PC-3 (cell line): ENCODE measurements at places on chromosomes 4 and X.

DNA sequence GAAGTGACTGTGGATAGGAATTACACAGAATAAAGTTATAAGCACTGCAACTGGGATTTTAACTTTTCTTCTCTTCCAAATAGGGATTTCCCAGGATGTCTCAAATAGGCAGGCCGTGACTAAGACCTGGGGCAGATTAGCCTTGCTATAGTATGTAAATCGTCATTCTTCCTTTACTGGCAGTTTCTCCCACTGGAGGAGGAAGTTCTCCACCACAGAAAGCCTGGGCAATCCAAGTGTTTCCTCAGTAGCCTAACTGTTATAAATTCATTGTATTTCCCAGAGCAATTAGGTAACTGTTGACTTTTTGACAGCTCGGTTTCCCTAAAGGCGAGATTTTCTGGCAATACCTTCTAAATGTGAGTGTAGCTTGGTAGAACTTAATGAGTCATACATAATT lies at the start of gene TNIP3:
Gene TNIP3, minus strand, starts transcription at position 31 of the 400 bp plus-strand sequence. CDS start 196 bp downstream, outside the sequence.
- DNase-seq: peak; percentile 5

GRCh38 chr4:183798301-183799253 lies 106.5 kb upstream of the STOX2 start:
- DNase-seq: no peak

- peak; percentile 52 for DNase-seq
These were observed 632 bp upstream of the PCDH7 start for GRCh38 chr4:30719454-30720020.

DNA sequence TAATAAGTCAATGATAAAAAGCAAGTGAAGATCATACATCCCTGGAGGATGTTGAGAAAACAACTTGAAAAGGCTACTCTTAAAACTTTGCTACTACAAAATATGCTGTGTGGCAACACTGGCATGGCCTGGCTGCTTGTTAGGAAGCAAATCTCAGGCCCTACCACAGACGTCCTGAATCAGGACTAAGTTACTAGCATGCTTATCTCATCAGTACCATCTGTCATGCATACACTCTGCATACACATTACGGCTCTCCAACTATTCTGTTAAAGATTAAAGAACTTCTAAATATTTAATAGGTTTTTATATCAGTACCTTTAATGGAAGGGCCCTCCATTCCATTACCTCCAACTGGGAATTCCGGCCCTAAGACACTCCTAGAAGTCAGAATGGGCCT lies 8.2 kb downstream of the PAPSS1 start:
- no peak for DNase-seq

DNA sequence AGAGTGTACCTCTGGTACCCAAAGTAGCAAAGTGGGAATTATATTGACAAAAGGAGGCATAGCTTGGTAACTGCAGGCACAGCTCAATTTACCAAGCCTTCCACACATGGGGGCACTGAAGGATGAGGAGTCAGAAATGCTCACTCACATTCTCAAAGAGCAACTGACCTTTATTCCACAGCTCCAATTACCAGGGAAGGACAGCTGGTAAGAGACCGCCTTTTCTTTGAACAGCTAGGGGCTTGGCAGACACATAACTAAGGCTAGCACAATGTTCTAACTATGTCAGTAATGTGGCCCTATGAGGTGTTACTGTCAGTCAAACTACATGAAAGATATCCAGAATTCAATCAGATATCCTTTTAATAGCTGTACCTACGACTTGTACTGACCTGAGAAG lies 20.5 kb upstream of the STS start:
- DNase-seq: no peak

DNA sequence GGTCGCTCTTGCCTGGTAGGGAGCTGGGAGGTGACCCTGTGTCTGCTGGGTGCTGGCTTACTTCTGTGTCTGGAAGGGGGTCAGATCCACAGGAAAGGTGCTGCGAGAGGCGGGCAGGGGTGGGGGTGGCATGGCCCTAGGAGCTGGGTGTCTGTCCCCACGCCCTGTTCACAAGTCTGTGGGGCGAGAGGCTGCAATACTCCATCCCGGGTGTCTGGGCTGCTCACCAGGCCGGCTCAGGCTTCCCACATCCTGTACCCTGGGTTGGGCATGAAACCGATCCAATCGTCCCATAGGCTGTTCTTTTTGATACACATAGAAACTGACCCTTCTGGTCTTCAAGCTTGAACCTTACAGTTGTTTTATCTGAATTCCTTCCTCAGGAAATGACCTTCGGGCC lies 993 bp upstream of the CTAG2 start:
- DNase-seq: no peak

- peak; percentile 2 for DNase-seq
These were observed 19.7 kb upstream of the SOX3 start for GRCh38 chrX:140524556-140524955.

DNA sequence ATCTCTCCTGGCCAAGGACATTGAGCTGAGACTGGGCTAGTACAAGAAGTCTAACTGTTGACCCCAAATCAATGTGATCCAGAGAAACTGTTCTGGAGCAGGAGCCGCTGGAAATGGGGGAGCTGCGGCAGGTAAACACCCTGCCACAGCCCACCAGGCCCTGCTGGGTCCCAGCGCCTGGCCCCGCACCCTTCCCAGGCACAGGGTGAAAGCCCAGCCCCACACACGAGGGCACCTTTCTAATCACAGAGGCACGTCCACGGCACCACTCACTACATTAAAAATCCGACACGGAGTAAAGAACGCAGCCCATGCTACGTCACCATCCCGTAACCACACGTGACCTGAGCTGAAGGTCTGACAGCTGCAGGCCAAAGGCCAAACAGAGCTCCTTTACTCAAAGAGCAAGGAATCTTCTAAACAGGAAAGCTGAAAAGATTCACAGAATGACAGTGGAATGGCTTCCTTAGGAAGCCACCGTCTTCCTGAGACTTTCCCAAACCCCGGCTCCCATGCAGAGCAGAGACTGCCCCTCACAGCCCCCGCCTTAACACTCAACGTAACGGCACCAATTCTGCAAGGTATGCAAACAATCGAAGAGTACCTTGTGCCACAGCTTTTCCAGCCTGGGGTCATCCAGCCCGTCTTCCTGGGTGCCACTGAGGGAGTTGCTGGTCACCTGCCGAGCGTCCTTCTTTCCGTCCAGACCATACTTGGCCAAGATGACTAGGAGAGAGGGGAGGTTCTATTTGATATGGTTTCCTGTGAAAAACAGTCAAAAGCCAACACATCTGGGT lies 12.6 kb downstream of the LRPAP1 start:
- no peak for DNase-seq

DNA sequence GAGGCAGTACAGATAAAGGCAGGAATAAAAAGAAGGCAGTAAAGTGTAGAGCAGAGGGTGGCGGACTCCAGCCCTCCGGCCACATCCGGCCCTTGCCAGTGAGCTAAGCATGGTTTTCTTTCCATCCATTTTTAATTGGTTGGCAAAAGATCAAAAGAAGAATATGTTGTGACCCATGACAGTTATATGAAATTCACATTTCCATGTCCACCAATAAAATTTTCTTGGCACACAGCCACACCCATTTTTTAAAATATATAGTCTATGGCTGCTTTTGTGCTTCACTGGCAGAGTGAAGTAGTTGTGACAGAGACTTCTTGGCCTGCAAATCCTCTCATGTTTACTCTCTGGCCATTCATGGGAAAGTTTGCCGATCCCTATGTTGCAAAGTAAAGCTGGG lies 29.8 kb downstream of the SLC9A6 start:
- DNase-seq: no peak

DNA sequence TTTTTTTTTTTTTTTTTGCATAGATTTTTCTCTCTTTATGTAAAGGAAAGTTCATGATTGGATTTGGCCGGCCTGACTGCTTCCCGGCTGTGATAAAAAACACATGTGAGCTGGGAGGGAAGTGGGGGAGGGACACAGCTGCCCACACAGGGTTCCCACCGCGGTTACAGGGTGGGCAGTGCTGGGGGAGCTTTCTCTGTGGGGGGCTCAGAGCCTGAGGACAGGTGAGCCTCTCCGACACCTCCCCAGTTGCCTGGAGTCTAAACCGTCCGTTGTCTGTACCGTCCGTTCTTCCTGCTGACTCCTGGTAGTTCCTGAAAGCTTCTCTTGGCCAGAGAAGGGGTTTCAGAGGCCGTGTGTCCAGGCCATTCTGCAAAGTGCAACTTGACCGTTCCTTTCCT lies 21.8 kb downstream of the SHOX start:
- no peak for DNase-seq

GRCh38 chr4:118351851-118352827 lies 664 bp downstream of the PRSS12 start:
- no peak for DNase-seq

GRCh38 chrX:53018627-53019026 lies 30.0 kb upstream of the GPR173 start:
- DNase-seq: peak; percentile 12

- no peak for DNase-seq
These were observed 20.6 kb downstream of the F8 start for GRCh38 chrX:155001873-155002272.

- no peak for DNase-seq
These were observed 640.7 kb upstream of the AGA start for GRCh38 chr4:178082906-178083305.

- DNase-seq: no peak
These were observed 54.0 kb upstream of the LDB2 start for GRCh38 chr4:16952462-16952871.

GRCh38 chrX:9807355-9808182 lies 21.3 kb downstream of the SHROOM2 start:
- DNase-seq: no peak

DNA sequence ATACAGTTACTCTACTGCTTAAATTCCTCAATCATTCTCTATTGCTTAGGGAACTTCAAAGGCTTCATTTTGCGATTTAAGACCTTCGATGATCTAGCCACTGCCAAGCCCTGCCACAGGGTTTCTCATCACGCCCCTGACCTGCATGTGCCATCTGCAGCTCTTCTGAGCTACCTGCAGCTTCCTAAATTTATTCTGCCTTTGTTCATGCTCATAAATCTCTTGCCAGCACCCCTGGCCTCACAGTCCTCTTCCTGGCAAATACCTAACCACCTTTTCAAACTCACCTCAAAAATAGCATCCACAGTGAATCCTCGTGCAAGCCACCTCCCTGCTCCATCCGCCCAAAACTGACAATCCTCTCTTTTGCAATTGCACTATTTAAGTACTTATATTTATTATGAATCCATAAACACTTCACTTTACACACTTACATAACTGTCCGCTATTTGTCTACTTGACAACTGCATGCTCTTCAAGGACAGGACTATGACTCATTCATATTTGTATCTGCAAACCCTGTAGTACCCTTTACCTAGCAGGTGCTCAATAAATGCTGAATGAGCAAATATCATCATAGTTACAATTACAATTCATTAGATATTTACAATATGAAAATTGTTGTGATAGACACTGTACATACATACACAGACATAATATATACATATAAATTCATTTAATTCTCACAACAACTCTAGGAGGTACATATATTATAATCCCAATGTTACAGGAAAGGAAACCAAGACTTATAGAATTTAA lies 280.0 kb upstream of the RASGEF1B start:
- DNase-seq: no peak

DNA sequence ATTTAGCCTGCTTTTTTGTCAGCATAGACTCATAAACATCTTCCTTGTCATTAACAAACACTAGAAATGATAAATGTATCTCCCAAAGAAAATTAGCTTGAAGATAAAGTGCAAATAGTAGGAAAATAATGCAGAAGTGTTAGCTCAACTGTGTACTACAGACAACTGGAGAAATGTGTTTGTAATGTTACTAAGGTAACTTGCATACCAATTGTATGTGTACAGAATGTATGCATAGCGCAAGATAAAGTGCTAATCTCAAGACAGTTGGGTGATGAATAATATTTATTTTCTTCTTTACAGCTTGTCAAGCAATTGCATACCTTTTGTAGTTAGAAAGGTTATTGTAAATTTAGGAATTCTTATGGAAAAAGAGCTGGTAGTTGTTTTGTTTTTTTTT lies 22.1 kb downstream of the FMR1 start:
- no peak for DNase-seq

- no peak for DNase-seq
These were observed 120.2 kb upstream of the GPRIN3 start for GRCh38 chr4:89427782-89428181.

- DNase-seq: peak; percentile 60
These were observed 7.5 kb upstream of the SPINK2 start for GRCh38 chr4:56828784-56829535.

GRCh38 chr4:92303621-92304027 lies at the start of gene GRID2:
Gene GRID2 (plus strand): TSS chr4:92303966.
- peak; percentile 44 for DNase-seq
